ENCODE measurements at places on chromosomes 4 and X. TPM values are rescaled to one million over a fixed set of nuclear protein-coding genes. Genes with fewer than 3 reads are reported as not detected.

TRIM75 gene
- not detected for total RNA-seq

ZNF157 gene
- 0.67 TPM for total RNA-seq

G6PD gene
- 47.3 TPM for total RNA-seq

CHIC1 gene
- total RNA-seq, result 6.4 TPM

GYPA gene
- not detected for total RNA-seq

- no peak for DNase-seq
Measured at GRCh38 chr4:73707918-73708577, 32.3 kb upstream of the CXCL8 start.

GRCh38 chr4:94486372-94486801, 34.6 kb downstream of the PDLIM5 start:
- DNase-seq, result no peak

GRCh38 chr4:44194365-44194764, 254.2 kb downstream of the KCTD8 start:
- no peak for DNase-seq

- no peak for DNase-seq
Measured at GRCh38 chr4:151887031-151887815, 126.4 kb upstream of the GATB start.

GRCh38 chr4:137534516-137534915, 2.2 kb upstream of the PCDH18 start:
- no peak for DNase-seq

DNA sequence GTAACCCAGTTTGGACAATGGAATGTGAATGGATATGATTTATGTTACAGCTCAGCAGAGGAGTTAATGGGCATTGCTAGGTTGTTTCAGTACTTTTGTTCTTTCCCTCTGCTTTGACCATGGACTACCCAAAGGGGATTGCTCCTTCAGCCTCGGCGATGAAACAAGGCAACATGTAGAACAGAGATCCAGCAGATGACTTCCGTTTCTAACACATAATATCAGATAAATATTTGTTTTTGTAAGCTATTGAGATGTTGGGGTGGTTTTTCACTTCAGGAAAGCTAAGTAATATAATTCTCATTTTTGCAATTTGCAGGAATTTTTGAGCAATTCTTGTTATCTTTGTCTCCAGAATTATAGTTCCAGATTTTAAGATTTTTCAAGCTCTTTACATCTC, 934.6 kb upstream of the GRID2 start:
- DNase-seq, result no peak

GRCh38 chr4:93267747-93268146, 560.8 kb upstream of the ATOH1 start:
- DNase-seq, result no peak

DNA sequence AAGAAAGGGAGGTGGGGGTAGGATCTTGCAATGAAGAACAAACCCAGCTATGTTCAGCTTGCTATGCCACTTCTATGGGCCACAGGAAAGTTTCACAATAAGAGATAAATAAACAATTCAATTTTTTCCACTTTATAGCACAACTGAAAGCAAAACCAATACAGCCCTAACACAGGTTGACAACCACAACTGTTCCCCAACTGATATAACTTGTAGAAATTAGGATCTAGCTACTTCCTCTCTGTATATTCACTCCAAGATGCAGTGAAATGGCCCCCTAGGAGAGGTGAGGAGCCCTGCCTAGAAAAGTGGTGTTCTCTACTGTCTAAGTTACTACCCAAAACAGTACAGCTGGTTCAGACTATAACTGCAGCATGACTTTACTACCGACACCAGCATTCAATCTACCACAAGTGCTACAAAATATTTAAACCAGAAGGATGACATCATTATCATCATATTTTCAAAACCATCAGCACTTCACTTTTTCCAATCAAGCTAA, 77.0 kb downstream of the FBXW7 start:
- DNase-seq, result no peak

All from activated T-cell treated with anti-CD3 and anti-CD28 coated beads, Interleukin-2, amount 50 U/mL, for 72 hours (primary cell).